ENCODE measurements at places on chromosomes 3 and 15.

- no peak for DNase-seq
Measured at GRCh38 chr3:132293251-132293650, 24.0 kb upstream of the ACP3 start.

DNA sequence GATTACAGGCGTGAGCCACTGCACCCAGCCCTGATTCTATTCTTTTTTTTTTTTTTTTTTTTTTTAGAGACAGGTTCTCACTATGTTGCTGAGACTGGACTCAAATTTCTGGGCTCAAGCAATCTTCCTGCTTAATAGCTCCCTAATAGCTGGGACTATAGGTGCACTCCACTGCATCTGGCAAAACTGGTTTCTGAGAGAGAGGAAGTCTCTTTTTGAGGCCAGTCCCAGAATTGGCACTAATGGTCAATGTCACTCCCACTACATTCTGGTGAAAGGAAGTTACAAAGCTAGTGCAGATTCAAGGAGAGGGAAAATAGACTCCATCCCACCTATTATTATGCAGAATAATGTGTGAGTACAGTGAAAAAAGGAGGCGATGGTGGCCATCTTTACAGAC, 5.8 kb upstream of the TGFBR2 start:
- DNase-seq, result no peak

DNA sequence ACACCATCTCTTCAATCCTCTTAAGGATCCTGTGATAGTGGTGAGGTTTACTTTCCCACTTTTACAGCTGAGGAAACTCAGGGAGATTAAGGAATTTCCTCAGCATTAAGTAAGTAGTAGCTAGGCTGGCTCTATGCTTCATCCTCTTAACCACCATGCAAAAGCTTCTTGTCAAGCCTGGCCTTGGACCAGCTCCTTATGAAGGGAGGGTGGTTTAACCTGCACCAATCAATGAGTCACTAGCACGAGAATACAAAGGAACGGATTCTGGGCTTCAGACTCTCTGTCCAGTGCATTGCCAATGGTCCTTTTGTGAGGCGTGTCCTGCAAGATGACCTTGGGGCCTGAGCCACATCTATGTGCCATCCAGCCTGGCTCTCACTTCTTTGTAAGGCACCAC, 202.0 kb upstream of the CFAP20DC start:
- DNase-seq, result no peak

GRCh38 chr15:70433586-70434324, 329.6 kb downstream of the UACA start:
- DNase-seq, result no peak

DNA sequence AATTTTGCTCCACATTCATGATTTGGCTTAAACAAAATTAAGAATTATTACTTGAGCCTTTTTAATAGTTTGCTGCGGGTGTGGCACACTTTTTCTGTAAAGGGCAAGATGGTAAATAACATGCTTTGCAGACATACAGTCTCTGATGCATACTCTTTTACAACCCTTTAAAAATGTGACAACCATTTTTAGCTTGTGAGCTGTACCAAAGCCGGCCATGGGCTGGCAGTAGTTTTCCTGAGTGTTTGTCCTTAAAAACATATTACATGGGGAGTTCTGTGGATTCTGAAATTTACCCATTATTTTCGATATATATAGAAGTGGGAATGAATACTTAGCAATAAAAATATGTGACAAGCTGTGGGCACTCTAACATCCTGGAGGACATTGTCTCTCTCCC, 163.4 kb downstream of the FNDC3B start:
- DNase-seq, result no peak

DNA sequence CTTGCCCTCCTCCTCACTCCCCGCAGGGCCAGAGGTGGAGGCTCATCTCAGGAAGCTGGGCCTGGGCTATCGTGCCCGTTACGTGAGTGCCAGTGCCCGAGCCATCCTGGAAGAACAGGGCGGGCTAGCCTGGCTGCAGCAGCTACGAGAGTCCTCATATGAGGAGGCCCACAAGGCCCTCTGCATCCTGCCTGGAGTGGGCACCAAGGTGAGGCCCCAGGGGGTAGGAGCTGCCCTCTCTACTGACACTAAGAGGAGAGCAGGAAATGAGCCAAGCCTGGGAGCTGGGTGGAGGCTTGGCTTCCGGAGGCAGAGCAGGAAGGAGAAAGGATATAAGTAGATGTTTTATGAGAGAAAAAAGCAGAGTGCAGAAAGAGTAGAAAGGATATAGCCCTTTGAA, 4.9 kb downstream of the OGG1 start:
- DNase-seq, result no peak

- no peak for DNase-seq
Measured at GRCh38 chr15:58312031-58312430, 119.8 kb upstream of the LIPC start.
